Stimulated activated memory B cell treated with anti-CD40 and anti-IgM and Interleukin-4, amounts not matched to agents 10 μg/mL and 1 μg/mL and 100 μg/mL, for 72 hours (primary cell): ENCODE measurements at places on chromosomes 5 and 9.

DNA sequence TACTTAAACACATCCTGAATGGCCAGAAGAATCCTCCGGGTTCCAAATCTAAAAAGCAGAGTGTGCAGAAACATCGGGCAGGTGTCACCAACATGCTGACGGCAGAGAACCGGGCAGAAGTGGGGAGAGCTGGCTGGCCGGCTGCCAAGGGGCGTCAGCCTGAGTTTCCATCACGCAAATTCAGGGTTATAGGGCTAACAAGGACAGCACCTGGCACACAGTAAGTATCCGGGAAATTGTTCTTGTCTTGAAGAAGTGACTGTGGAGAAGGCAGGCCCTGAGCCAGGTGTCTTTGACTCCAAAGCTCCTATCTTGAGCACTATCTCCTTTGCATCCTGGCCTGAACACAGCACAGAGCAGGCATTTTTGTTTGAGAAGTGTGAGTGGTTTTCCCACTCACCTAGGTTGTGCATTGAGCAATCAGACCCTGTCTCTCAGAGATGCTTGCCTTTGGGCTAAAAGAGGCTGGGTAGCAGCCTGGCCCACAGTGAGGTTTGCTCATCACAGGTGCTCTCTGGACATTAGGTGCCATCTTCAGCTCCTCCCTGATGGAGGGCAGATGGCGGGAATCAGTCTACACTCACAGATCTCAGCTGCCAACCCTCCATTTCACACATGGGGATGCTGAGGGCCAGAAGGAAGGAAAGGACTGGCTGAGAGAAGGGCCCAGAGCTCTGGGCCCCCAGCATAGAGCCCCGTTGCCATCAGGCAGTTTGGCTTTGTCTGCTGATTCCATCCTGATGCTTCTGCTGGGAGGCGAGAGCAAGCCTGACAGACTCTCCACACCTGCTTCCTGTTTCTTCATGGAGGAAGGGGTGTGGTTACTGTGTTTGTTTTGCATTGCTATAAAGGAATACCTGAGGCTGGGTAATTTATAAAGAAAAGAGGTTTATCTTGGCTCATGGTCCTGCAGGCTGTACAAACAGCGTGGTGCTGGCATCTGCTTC, 52.8 kb downstream of the WHRN start:
- peak; percentile 73 for ATAC-seq

DNA sequence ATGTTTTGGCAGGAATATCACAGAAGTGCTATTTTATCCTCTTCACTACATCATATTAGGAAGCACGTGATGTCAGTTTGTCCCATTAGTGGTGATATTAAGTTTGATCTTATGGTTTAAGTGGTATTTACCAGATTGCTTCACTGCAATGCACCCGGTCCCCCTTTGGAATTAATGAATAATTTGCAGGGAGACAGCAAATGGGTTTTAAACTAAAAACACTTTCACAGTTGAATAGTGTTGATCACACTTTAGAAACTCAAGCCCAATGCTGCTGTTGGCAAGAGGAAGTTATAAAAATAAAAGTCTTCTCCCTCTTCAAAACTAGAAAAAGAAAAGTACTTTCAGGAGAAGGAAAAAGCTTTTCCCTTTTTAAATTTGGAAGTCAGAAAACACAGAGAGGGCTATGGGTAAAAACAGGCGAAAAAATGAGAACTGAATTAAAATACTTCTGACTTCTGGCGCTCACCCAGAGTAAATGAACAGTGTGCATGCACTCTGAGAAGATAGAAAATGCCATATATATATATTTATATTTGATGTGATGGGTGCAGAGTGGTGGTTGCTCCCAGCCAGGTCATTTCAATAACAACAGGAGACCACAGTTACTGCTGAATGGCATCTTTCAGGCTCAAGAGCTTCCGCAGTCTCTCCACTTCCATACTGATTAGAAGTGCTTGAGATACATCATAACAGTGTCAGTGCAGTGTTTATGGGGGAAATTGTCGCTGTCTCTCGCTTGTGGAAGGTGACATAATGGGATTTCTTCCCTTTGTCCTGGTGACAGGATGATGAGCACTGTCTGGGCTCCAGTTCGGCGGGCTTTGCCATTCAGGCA, 278.0 kb downstream of the ZSWIM6 start:
- ATAC-seq: no peak

DNA sequence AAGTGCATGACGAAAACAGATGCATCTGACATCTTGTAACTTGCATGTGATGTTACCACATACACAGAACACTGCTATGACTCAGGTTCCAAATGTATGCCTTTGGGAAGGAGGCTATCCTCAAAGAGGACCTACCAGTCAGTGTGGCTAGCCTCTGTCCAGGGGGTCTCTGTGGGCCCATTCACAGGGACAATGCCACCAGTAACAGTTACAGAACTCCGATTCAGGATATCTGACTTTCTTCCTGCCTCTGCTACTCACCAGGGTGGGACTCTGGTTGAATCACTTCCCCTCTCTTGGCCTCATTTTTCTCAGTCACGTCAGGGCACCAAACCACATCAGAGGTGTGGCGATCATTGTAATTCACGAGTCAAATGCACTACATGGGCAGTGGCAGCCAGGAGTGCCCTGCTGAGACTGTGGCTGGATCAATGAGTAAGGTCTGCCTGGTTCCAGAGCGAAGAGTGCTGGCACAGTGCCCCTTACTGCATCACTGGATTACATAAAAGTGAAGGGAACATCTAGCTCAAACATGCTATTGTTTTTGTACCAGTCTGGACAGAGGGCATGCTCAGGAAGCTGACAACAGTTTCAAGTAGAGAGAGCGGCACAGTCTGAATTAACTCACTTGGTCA, 13.2 kb downstream of the ATOX1 start:
- peak; percentile 83 for ATAC-seq

GRCh38 chr9:20624201-20625002, 2.1 kb upstream of the MLLT3 start:
- no peak for ATAC-seq

DNA sequence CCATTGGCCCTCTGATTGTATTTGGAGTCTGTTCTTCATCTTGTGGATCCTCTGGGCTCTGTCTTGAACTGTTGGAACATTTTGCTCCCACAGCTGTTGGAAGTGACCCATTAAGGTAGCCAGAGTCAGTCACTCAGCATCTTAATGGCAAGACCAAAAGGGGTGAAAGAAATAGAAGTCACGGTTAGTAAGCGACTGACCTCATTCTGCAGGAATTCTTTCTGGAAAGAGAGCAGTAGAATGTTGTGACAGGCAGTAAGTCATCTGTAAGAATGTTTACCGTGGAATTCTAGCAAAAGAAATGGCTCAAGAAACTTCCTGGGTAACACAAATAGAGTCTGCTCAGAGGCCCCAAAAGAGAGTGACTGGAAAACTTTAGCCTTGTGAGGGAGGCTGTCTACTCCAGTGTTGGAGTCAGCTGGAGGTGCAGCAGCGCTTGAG, 28.6 kb upstream of the TNC start:
- no peak for ATAC-seq

DNA sequence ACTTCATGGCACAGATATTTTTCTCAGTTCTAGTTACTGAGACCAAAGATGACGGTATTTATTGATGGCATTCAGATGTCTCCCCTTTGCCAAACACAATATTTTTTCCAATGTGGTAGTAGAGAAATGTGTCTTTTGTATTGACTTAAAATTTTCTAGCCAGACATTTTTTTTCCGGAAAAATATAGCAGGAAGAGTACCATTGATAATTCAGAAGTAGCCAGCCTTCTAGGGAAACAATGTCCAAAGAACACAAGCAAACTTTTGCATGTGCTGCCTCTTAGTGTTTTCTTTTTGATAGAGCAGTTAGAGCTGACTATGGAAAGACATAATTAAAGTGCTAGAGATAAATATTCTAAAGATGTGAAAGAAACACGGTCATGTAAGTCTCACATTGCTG, 231.4 kb downstream of the MARCHF11 start:
- no peak for ATAC-seq

DNA sequence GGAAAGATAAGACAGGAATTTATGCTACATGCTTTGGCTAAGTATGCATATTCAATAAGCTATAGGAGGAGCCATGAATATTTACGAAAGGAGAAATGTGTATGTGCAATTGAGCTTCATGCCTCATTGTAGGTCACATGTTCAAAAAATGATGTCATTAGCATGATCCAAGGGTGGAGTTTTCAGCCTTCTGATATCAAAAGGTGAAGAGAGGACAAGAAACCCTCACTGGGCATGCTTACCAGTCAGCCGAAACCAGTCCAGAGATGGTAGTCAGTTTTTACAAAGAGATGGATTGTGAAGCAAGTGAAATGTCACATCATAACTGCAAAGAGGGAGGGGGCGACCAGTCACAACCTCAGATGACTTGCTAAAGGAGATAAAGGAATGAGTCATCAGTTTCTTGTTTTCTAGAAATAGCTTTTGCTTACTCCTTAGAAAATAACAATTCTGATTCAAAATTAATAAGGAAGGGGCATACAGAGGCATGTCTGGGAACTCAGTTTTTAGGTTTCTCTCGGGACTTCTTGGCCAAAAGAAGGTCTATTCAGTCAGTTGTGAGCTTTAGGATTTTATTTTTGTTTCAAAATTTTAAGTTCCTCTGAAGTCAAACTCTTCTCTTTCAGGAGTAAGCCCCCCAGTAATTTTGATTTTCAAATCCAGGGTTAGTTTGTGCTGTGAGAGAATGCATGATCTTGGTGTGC, 1067.8 kb upstream of the EDIL3 start:
- no peak for ATAC-seq

DNA sequence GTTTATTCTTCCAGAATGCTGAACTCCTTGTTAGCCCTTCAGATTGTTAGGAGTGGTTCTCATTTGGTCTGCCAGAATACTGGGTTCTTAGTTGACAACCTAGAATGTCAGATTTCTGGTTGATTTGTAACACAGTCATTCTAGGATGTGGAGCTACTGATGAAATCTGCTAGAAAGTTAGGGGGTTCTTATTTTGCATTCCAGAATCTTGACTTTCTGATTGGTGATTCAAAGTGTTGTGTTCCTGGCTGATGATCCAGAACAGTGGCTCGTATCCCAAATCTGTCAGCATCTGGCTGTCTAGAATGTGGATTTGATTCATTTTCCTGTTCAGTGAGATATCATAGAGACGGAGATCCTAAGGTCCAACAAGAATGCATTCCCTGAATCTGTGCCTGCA, 21.9 kb downstream of the PTGS1 start:
- ATAC-seq: no peak

DNA sequence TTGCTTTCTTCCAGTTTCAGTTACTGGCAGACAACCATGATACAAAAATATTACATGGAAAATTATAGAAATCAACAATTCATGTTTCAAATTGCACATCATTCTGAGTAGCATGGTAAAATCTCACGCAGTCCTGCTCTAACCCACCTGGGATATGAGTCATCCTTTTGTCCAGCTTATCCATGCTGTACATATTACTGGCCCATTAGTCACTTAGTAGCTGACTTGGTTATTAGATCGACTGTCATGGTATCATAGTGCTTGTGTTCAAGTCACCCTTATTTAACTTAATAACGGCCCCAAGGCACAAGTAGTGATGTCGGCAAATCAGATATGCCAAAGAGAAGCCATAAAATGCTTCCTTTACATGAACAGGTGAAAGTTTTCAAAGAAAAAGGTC, 41.2 kb downstream of the NADK2 start:
- ATAC-seq: no peak

GRCh38 chr5:138645778-138646575, 70.8 kb upstream of the HSPA9 start:
- no peak for ATAC-seq

GRCh38 chr9:93944011-93944410, 11.1 kb downstream of the BARX1 start:
- no peak for ATAC-seq

DNA sequence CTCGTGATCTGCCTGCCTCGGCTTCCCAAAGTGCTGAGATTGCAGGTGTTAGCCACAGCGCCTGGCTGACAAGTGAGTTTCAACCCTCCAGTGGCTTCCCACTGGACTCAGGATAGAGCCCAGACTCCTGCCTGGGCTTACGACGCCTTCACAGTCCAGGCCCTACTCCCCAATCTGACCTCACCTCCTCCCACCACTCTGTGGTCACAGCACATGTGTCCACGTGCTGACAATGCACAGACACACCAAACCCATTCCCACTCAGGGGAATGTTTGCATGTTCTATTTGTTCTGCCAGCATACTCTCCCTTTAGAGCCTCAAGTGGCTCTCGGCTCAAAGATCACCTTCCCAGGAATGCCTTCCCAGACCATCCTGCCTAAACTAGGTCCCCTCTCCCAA, 31.1 kb upstream of the TRIM14 start:
- ATAC-seq: no peak

DNA sequence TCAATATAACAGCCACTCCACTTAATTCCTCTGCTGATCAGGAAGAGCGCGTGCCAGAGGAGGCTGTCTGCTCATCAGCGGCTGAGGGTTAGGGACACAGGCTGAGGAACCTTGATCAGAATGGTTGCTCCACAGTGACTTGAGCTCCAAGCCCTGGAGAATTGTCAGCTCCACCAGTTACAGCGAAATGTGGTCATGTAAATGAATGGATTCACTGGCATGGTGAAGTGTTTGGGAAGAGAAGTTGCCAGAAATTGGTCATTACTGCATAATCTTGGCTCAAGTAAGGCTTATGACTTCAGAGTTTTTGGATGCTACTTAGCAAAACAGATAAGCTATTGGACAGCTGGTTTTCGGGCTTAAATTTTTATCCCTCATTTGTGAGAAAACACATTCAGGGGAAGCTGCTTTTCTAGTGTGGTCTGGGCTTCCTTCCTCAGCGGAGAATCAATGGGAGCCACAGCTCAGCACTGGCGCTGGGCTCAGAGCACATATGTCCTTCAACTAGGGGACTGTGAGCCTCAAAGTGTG, 65.0 kb downstream of the PRRT1B start:
- ATAC-seq: no peak

DNA sequence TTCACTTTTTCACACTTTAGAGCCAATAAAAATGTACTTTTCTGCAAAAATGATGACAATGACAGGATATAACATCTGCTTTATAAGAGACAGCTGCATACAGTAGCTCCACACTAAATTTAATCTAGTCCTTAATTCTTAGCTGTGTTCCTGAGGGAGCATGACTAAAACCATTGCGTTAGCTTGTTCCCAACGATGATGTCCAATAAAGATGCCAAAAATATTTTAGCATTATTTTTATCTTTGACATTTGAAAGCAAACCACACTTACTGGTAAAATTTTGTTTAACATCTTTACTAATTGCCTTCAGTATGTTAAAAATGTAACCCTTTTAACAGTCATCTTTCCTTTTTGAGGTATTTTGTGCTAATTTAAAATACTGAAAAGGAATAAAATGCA, 382.7 kb downstream of the CHSY3 start:
- no peak for ATAC-seq

GRCh38 chr5:20109326-20109725, 121.3 kb upstream of the CDH18 start:
- ATAC-seq: no peak

DNA sequence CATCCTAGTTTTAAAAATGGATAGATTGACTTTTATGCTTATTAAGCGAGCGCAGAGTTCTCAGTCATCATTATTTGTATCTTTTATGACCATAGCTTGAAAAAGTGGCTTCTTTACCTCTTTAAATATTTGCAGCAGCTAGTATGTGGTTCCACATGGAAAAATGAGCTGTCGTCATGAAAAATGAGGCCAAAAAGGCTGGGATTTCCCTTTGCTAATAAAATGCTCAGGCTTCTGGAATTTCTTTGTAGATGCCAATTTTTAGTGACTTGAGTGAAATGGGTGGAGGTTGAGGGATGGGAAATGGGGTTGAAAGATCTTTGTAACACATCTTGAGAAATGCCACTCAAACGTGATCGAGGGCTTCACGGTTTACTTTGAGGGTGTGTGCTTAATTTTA, 35.2 kb downstream of the RAI14 start:
- no peak for ATAC-seq
